ENCODE measurements at places on chromosomes 2 and 18.

- DNase-seq, result no peak
These were observed 115.7 kb downstream of the MSH2 start for GRCh38 chr2:47518497-47519146.

- no peak for DNase-seq
These were observed 67.2 kb downstream of the UGGT1 start for GRCh38 chr2:128158176-128158575.

DNA sequence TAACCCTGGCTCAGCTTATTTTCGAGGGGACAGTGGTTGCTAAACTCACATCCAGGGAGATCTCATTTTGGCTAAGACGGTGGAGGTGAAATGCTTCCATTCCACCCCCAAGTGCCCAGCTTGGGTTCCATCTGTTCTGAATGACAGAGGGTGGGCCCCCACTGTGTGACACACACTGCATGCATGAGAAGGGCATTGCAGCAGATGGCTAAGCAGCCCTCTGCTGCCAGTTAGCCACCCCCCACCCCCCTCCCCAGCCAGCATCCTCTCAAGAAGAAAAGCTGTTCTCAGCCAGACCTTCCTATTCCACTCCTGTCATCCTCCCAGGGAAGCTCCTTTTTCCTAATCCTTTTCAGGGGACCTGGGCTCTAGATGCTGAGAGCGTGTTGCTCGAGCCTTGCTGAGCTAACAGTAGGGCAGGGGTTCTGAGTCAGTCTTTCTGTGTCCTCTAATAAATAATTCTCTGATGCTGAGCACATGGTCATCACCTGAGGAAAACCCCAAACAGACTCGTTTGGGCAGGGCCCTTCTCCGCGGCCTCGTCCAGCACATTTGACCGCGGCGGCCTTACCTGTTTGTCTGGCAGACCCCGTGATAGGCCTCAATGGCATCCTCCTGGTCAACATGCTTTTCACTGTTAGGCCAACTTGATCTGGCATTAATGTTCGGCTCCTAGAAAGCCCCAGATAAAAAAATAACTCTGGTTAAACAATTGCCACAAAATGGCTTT lies 49.5 kb upstream of the ACAA2 start:
- no peak for DNase-seq

- no peak for DNase-seq
These were observed 102.2 kb downstream of the PIEZO2 start for GRCh38 chr18:11047156-11047555.

DNA sequence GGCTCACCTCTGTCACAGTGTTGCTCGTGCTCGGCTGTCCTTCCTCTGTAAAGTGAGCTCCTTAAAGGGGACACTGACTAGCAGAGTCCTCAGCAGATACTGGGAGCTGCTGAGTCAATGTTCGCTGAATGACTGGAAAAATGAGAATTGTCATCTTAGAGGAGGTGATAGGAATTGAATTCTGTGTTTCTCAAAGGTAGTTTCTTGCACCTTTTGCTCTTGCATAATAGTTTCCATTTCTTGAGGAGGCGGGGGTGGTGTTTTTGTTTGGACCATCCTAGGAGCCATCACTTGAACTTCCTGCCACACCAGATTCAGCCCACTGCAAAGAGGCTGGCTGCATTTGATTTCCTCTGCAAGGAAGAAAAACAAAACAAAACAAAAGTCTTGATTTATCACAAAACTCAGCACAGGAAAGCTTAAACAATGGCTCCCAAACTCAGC lies 11.4 kb upstream of the RFX8 start:
- DNase-seq, result no peak

DNA sequence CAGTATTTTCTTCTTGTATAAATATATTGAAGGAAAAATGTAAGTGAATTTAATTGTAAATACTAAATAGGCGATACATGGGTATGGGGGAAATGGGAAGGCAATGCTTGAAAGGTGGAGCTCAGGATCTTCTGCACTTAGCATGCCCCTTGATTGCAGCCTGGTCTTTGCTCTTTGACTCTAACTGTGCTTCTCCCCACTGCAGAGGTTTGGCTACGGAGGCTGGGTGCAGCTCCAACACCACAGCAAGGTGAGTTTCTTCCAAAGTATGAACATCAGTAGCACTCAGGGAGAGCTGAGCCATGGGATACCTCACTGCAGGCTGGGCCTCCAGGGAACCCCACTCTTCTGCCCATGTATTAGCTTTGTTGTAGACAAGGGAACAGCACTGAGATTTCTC lies 6.6 kb downstream of the ACMSD start:
- DNase-seq, result no peak

DNA sequence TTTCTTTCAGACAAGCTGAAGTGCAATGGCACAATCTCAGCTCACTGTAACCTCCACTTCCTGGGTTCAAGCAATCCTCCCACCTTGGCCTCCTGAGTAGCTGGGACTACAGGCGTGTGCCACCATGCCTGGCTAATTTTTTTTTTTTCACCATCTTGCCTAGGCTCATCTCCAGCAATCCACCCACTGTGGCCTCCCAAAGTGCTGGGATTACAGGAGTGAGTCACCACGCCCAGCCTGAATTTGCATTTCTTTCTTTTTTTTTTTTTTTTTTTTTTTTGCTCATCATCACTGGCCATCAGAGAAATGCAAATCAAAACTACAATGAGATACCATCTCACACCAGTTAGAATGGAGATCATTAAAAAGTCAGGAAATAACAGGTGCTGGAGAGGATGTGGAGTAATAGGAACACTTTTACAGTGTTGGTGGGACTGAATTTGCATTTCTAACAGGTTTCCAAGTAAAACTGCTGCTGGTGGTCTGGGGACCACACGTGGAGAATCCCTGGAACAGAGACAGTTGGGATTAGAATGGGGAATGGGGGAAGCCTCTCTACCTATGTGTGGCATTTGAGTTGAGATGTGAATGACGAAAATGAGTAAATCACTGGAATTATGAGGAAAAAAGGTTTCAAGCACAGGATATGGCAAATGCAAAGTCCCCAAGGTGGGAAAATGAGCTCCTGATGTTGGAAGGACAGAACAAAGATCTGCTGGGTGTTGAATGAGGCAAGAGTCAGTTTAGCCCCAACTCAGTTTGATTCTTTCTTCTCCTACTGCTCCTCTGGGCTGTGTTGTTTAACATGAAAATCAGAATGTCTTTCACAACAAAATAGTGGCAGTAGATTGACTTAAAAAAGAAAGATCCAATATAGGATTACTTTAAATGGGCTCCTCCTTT lies 88.8 kb upstream of the MAP4K4 start:
- no peak for DNase-seq

DNA sequence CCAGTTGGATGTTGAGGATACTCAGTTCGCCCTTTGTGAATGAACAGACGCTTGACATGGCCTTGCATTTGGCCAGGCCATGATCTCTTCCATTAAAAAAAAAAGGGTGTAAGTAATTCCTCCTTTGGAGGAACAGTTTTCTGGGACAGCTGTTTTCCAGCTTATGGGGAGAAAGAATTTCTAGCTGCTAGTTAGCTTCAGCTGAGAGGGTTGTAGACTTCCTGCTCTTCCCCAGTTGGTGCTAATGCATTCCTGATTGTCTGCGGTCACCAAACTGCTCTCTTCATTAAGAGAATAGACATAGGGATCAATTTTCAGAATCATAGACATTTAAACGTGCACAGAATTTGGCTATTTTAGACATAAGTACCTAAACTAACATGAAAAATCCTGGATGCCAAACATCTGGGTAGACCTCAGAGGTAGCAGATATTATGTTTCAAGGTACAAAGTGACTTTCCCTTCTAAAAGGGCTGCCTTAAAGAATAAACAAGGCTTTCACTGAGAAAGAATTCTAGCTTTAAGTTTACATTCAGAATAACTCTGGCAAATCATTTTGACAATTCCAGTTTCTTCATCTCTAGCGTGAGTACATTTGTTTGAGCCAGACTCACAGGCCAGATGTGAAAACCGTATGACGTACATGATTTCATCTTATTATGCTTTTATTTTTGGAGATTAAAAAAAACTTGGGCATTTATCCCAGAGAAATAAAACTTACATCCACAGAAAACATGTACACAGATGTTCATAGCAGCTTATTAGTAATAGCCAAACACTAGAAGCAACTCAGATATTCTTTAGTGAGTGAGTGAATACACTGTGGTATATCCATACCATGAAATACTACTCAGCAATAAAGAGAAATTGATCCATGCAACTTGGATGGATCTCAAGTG lies 71.2 kb downstream of the MAIP1 start:
- DNase-seq, result peak; percentile 52

DNA sequence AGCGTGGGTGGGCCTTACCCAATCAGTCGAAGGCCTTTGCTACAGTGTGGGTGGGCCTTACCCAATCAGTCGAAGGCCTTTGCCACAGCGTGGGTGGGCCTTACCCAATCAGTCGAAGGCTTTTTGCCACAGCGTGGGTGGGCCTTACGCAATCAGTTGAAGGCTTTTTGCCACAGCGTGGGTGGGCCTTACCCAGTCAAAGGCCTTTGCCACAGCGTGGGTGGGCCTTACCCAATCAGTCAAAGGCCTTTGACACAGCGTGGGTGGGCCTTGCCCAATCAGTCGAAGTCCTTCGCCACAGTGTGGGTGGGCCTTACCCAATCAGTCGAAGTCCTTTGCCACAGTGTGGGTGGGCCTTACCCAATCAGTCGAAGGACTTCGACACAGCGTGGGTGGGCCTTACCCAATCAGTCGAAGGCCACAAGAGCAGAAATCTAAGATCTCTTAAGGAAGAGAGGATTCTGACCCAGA lies 16.3 kb upstream of the GAL3ST2 start:
- DNase-seq, result no peak

DNA sequence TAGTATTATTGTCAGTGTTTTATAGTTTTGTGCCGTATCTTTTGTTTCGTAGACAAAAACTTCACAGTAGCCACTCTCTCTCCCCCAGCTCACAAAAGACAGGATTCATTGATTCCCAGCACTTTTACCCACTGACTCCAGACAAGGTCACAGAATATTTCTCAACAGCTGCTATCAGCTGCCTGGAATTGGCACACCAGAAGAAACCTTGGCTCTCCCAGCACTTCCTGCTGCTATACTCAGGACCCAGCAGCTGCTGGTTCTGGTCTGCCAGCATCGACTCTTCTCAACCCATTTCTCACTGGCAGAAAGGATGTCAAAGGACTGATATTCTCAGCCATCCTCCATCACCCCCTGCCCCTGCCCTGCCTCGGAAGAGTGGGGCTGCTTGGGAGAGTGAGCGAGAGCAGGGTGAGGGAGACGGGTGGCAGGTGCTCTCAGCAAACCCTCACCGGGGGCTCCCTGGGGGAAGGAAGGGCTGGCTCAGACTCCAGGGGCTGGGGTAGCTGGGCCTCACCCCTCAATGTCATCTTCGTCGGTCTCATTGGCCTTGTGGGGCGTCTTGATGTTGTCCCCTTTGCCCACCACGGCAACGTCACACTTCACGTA lies 6.1 kb upstream of the OTOF start:
- DNase-seq, result no peak

- no peak for DNase-seq
These were observed 95.9 kb downstream of the NEB start for GRCh38 chr2:151638191-151638933.

DNA sequence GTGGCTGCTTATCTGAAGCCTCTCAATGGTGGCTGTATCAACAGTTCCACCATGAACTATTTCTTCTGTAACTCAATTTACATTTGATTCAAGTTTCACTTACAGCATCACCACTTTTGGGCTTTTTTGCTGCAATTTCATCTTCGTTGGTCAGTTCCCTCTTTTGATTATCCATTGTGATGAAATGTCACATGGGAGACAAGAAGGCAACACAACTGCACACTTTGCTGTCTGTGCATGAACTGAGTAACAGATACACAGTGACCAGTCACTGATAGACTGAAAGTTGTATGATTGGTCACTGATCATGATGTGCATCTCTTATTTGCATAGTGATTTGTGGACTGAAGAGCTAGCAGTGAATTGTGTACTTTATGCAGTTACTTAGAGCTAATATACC lies 130.7 kb upstream of the RNF152 start:
- DNase-seq, result no peak

DNA sequence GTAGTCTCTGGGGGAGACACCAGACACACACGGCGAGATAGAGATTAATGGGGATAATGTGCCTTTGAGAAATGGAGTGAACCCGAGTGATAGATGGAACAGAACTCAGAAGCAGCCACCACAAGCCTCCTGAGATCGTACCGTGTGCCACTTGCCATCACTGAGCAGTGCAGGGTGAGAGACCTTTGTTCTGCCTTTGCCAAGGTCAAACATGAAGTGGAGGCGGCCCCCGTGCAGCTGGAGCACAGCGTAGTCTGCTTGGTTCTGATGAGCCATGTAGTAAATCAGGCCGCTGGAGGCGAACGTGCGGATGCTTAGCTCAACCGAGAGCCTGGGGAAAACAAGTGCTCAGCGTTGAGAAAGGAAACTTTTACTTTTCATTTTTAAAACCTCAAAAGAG lies 167.0 kb downstream of the LAMA1 start:
- no peak for DNase-seq

GRCh38 chr2:53312181-53312580 lies 455.4 kb upstream of the CHAC2 start:
- no peak for DNase-seq

GRCh38 chr2:217964275-217965161 lies 38.3 kb downstream of the TNS1 start:
- DNase-seq, result no peak

DNA sequence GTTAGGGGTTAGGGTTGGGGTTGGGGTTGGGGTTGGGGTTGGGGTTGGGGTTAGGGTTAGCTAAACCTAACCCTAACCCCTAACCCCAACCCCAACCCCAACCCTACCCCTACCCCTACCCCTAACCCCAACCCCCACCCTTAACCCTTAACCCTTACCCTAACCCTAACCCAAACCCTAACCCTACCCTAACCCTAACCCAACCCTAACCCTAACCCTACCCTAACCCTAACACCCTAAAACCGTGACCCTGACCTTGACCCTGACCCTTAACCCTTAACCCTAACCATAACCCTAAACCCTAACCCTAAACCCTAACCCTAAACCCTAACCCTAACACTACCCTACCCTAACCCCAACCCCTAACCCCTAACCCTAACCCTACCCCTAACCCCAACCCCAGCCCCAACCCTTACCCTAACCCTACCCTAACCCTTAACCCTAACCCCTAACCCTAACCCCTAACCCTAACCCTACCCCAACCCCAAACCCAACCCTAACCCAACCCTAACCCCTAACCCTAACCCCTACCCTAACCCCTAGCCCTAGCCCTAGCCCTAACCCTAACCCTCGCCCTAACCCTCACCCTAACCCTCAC lies 24.1 kb upstream of the RABL2A start:
- no peak for DNase-seq

DNA sequence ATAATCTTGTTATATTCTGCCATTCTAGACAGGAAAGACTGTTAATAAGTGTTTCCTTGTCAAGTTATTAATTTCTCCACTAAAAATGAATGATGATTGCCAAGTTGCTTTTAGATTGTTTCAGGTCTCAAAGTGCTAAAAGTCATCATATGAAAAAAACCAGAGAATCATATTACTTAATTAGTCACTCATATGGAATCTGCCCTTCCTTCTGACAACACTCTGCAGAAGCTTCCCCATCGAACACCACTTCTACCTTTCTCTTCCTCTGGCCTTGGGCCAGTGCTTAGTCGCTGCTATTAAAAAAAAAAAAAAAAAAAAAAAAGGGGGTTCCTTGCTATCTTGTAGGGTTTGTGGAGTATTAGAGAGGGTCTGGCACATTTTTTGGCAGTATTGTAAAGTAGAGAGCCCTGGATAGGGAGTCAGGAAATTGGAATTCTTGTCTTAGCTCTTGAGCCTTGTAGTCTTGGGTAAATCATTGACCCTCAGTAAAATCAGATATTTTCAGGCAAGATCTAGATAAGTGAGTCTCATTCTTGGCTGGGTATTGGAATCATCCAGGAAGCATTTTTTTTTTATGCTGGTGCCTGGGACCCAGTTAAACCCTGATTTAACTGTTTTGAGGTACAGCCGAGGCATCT lies 141.7 kb upstream of the CCDC68 start:
- DNase-seq, result peak; percentile 52

Data from AG08395 (cell line).